H1 (cell line): ENCODE measurements at places on chromosomes 2 and 18. TPM values are rescaled to one million over a fixed set of nuclear protein-coding genes. Genes with fewer than 3 reads are reported as not detected.

GRCh38 chr18:29874519-29875098, 1167.9 kb downstream of the DSC3 start:
- no peak for DNase-seq
- H3K4me3 ChIP-seq, result no peak overlapping the region
- no peak overlapping the region for H3K27ac ChIP-seq
- H3K36me3 ChIP-seq, result no peaks in the 10 kb centered on the region

- peaks cover 26% of the 10 kb centered on the region for H3K4me1 ChIP-seq
- no peak overlapping the region for H3K4me3 ChIP-seq
- H3K36me3 ChIP-seq, result no peaks in the 10 kb centered on the region
- H3K27me3 ChIP-seq, result no peaks in the 10 kb centered on the region
- H3K27ac ChIP-seq, result no peak overlapping the region
- DNase-seq, result no peak
Measured at GRCh38 chr2:235864302-235864701, 303.9 kb downstream of the GBX2 start.

DNA sequence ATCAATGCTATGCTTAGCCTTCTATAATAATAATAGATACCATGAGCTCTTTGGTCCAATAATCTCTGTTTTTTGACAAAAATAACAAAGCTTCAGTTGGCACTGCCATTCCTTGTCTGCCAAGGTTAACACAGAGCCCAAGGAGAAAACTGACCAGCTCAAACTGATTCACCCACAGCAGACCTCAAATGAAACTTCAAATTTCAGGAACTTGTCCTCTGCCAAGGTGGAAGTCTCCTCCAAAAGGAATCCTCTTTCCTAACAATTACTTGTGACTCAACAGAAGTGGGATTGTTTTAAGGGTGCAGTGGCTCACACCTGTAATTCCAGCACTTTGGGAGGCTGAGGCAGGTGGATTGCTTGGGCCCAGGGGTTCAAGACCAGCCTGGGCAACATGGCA, 12.1 kb downstream of the AAK1 start:
- no peaks in the 10 kb centered on the region for H3K4me1 ChIP-seq
- H3K36me3 ChIP-seq, result no peaks in the 10 kb centered on the region
- no peak for DNase-seq
- H3K27ac ChIP-seq, result no peak overlapping the region

- no peak overlapping the region for H3K4me3 ChIP-seq
- H3K27ac ChIP-seq, result no peak overlapping the region
- DNase-seq, result no peak
Measured at GRCh38 chr2:164523726-164524125, 97.6 kb downstream of the GRB14 start.

- no peak for DNase-seq
- no peak overlapping the region for H3K4me3 ChIP-seq
- H3K27ac ChIP-seq, result no peak overlapping the region
- no peaks in the 10 kb centered on the region for H3K27me3 ChIP-seq
Measured at GRCh38 chr2:12334412-12334966, 382.2 kb upstream of the TRIB2 start.

GRCh38 chr18:48348739-48349138, 60.4 kb downstream of the ZBTB7C start:
- H3K36me3 ChIP-seq, result no peaks in the 10 kb centered on the region
- DNase-seq, result no peak
- no peak overlapping the region for H3K4me3 ChIP-seq
- H3K27me3 ChIP-seq, result no peaks in the 10 kb centered on the region
- H3K4me1 ChIP-seq, result peaks cover under 1% of the 10 kb centered on the region; the same call in 1 of the 2 replicates

DNA sequence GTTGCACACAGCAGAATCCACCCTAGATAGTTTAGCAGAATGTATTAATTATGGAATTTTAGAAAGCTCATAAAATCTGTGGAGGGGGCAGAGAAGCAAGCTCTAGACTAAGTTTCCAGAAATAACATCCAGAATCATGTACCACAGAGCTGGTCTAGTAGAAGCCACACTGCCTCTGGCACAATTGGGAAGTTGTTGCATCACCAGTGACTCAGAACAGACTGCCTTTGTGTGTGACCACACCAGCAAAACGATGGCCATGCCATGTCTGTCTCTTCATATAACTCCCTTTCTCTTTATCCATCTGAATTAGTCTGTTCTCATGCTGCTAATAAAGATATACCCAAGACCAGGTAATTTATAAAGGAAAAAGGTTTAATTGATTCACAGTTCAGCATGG, 158.9 kb downstream of the CCDC148 start:
- no peak for DNase-seq
- H3K36me3 ChIP-seq, result no peaks in the 10 kb centered on the region
- H3K4me3 ChIP-seq, result no peak overlapping the region
- H3K4me1 ChIP-seq, result no peaks in the 10 kb centered on the region
- no peak overlapping the region for H3K27ac ChIP-seq

DNA sequence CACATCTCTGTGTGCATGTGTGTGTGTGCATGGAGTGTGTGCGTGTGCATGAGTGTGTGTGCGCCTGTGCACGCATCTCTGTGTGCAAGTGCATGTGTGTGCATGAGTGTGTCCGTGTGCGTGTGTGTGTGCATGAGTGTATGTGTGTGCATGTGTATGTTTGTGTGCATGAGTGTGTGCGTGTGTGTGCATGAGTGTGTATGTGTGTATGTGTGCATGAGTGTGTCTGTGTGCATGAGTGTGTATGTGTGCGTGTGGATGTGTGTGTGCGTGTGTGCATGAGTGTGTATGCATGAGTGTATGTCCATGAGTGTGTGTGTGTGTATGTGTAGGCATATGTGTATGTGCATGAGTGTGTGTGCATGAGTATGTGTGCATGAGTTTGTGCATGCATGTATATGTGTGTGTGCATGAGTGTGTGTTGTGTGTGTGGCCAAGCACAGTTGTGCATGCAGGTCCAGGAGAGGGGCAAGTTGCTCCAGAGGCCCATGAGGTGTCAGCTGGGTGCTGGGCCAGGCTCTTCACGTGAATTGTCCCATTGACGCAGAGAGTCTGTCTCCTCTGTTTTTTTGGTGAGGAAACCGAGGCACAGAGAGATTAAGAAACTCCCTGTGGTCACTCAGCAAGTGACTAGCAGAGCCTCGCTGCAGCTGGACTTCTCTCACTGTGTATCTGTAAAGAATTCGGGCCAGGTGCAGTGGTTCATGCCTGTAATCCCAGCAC, 75.5 kb downstream of the ASB1 start:
- peak; percentile 8 for DNase-seq
- H3K36me3 ChIP-seq, result no peaks in the 10 kb centered on the region; the same call in 1 of the 2 replicates
- H3K4me3 ChIP-seq, result no peak overlapping the region
- H3K4me1 ChIP-seq, result no peaks in the 10 kb centered on the region

GRCh38 chr2:176637486-176638166, 368.4 kb downstream of the MTX2 start:
- no peaks in the 10 kb centered on the region for H3K36me3 ChIP-seq
- H3K4me1 ChIP-seq, result no peaks in the 10 kb centered on the region; the same call in 1 of the 2 replicates
- H3K4me3 ChIP-seq, result peak overlapping the region; percentile 68
- no peak overlapping the region for H3K27ac ChIP-seq
- peaks cover 35% of the 10 kb centered on the region for H3K27me3 ChIP-seq

DNA sequence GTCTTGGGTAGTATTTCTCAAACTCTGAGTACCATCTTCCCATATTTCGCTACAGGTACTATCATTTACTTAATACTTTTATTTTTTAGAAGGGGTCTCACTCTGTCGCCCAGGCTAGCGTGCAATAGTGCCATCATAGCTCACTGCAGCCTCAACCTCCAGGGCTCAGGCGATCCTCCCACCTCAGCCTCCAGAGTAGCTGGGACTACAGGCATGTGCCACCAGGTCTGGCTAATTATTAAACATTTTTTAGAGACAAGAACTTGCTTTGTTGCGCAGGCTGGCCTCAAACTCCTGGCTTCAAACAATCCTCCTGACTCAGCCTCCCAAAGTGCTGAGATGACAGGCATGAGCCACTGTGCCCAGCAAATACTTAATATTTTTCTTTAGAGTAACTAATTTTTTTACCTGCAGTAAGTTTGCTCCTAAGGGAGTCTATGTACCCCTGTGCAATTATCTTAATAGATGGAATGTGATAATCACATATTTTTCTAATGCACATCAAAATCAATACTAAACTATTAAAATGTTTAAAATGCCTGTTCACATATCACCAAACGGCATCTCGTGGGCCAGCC, 100.6 kb upstream of the ST3GAL5 start:
- no peak for DNase-seq
- no peaks in the 10 kb centered on the region for H3K27me3 ChIP-seq
- no peaks in the 10 kb centered on the region for H3K4me1 ChIP-seq
- H3K36me3 ChIP-seq, result no peaks in the 10 kb centered on the region
- no peak overlapping the region for H3K27ac ChIP-seq
- H3K4me3 ChIP-seq, result no peak overlapping the region

DNA sequence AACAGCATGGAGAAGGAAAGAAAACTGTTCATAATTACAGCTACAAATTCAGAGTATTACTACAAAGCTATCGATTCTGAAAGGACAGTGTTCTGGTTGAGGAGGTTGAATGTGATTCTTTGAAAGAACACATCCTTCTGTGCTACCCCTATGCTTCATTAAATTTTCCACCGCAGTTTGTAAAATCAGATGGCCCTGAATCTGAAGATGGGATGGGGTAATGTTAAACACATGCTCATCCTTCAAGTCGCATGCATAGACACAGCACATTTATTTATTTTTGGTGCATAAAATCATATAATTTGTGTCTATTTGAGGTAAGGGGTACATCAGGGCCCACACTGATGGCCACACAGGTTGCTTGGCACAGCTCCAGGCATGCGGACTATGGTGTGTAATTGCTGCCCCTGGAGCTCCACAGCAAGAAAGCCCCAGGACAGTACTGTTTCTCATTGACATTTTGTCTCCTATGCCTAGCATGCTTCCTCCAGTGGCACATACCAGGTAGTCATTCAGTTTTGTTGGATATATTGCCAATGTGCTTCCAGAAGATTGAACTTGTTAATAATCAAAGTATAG, 238.8 kb upstream of the TANK start:
- H3K27me3 ChIP-seq, result no peaks in the 10 kb centered on the region
- no peak overlapping the region for H3K4me3 ChIP-seq
- no peaks in the 10 kb centered on the region; the same call in 1 of the 2 replicates for H3K4me1 ChIP-seq
- no peak for DNase-seq
- no peak overlapping the region for H3K27ac ChIP-seq

GRCh38 chr18:50933684-50934083, 34.2 kb upstream of the ELAC1 start:
- no peaks in the 10 kb centered on the region for H3K27me3 ChIP-seq
- no peak for DNase-seq
- no peak overlapping the region for H3K27ac ChIP-seq
- no peak overlapping the region for H3K4me3 ChIP-seq
- H3K36me3 ChIP-seq, result no peaks in the 10 kb centered on the region
- no peaks in the 10 kb centered on the region for H3K4me1 ChIP-seq

DNA sequence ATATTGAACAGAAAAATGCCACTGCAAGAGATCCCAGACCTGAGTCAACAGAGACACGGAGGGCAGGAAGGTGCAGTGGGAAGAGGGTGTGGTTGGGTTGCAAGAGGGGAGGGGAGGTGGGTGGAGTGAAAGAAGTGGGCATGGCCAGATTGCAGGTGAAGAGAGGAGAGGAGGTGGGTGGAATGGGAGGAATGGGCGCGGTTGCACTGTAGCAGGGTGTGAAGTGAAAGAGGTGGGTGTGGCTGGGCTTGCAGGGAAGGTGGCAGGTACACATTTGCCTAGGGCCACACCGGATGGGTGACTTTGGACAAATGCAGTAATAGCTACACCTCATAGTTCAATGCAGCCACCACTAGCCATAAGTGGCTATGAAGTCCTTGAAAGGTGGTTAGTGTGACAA, 71.1 kb downstream of the DOCK10 start:
- DNase-seq, result peak; percentile 17
- no peak overlapping the region for H3K4me3 ChIP-seq
- no peaks in the 10 kb centered on the region for H3K27me3 ChIP-seq
- H3K27ac ChIP-seq, result no peak overlapping the region
- no peaks in the 10 kb centered on the region for H3K36me3 ChIP-seq
- no peaks in the 10 kb centered on the region for H3K4me1 ChIP-seq

GRCh38 chr2:72950558-72951255, 33.4 kb downstream of the EMX1 start:
- no peak overlapping the region for H3K4me3 ChIP-seq
- H3K27me3 ChIP-seq, result 0 out of 2 replicates have a peak, but pooled peaks cover 5% of the 10 kb centered on the region
- peak; percentile 61 for DNase-seq
- peak overlapping the region; percentile 71 for H3K27ac ChIP-seq
- H3K4me1 ChIP-seq, result peaks cover 19% of the 10 kb centered on the region

GRCh38 chr18:61435064-61435652, 101.9 kb downstream of the CDH20 start:
- H3K27ac ChIP-seq, result no peak overlapping the region
- no peaks in the 10 kb centered on the region for H3K27me3 ChIP-seq
- no peak for DNase-seq
- H3K4me3 ChIP-seq, result no peak overlapping the region
- H3K4me1 ChIP-seq, result no peaks in the 10 kb centered on the region

GRCh38 chr2:49237867-49238603, 83.7 kb upstream of the FSHR start:
- H3K27ac ChIP-seq, result no peak overlapping the region
- no peak overlapping the region for H3K4me3 ChIP-seq
- no peaks in the 10 kb centered on the region for H3K27me3 ChIP-seq
- no peaks in the 10 kb centered on the region for H3K4me1 ChIP-seq

DNA sequence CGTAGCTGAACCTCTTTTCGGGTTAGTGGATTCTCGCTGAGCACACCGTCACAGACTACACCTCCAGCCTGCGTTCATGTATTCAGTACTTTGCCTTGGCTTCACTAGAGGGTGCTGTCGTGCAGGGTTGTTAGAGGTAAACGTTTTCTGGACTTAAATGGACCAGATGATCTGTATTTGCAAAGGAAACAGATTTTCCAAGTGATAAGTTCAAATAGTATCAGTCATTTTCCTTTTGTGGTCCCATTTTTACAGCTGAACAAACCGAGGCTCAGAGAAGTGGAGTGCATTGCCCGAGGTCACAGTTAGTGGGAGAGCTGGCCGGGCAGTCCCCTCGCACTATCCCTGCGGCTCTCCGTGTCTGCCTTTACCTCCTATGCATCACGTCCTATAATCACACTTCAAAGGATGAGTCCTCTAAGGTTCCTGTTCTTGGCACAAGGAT, 125.9 kb downstream of the MAP4K4 start:
- H3K4me3 ChIP-seq, result no peak overlapping the region
- H3K36me3 ChIP-seq, result peaks cover 21% of the 10 kb centered on the region
- no peak overlapping the region for H3K27ac ChIP-seq
- no peaks in the 10 kb centered on the region for H3K27me3 ChIP-seq
- peak; percentile 72 for DNase-seq

The SERPINB10 gene
- total RNA-seq, result not detected in 2 replicates

The LINC00305 gene
- total RNA-seq, result not detected in 2 replicates

The KLHL14 gene
- total RNA-seq, result 1.2 and 1.3 TPM in 2 replicates

The LRP2 gene
- 2.4 and 2.9 TPM in 2 replicates for total RNA-seq

The CNNM3 gene
- total RNA-seq, result 29.2 and 29.9 TPM in 2 replicates

The SERPINB5 gene
- total RNA-seq, result 0.23 TPM in 1 of 2 replicates, not detected in the other

The CLASP1 gene
- 44.3 and 53.9 TPM in 2 replicates for total RNA-seq

The RNF144A gene
- total RNA-seq, result 15.0 and 15.1 TPM in 2 replicates

The SLC14A1 gene
- not detected in 2 replicates for total RNA-seq

The ASXL3 gene
- total RNA-seq, result 1.3 TPM in 2 replicates
